Urinary bladder (tissue), 4 donors: ENCODE measurements at places on chromosomes 3 and 15. TPM values are rescaled to one million over a fixed set of nuclear protein-coding genes. Genes with fewer than 3 reads are reported as not detected.

DNA sequence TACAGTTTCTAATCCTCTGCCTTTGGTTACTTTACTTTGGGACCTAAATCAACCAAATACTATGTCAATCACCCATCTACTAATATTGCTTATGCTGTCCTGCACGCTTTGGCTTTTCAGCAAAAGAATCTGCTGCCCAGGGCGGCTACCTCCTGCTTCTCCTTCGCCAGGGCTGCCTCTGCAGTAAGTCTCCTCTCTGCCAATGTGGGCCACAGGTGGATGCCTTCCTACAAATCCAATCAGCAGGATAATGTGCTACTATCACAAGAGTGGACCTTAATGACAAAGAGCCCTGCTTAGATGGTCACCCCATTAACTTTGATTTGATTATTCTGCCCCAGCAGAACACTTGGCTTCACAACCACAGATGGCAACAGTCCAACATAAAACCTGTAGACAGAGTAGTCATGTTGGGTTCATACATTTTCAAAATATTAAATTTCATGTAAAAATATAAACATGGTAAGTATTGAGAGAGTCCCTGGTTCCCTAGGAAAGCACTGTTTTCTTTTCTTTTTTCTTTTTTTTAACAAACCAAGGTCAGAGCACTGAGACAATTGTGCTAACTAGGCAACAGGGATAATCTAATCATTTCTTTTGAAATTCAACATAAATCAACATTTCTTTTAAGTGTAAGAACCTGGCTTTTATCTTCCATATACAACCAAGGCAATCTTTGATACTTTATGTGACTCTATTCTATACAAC lies 298.3 kb downstream of the ZBTB20 start:
- DNase-seq, result no peak

DNA sequence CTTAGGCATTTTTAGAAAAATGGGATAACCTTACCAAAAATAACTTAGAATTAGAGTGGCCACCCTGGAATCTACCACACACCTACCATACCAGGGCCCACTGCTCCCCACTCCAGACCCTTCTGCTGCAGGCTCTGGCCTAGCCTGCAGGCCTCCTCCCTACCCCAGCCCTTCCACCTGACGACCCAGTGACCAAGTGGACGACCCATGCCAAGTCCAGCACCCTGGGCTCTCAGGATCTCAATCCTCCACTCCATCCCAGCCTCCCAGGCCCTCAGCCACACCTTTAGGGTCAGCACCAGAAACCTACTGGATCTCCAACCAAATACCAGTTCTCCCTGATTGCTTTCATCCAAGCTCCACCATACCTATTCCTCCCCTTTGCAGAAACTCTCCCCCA lies 145.8 kb downstream of the TPRA1 start:
- DNase-seq, result no peak

CYP8B1 gene
- polyA plus RNA-seq, result 0.10 TPM

BTLA gene
- 0.25 TPM for polyA plus RNA-seq

- no peak for DNase-seq
Observed at GRCh38 chr3:169118666-169119370, 544.7 kb downstream of the MECOM start.

C2CD4B gene
- polyA plus RNA-seq, result 1.5 TPM

GRCh38 chr3:72270072-72270681 lies 485.2 kb upstream of the PROK2 start:
- DNase-seq, result peak; percentile 53

IFT80 gene
- polyA plus RNA-seq, result 13.1 TPM

DNA sequence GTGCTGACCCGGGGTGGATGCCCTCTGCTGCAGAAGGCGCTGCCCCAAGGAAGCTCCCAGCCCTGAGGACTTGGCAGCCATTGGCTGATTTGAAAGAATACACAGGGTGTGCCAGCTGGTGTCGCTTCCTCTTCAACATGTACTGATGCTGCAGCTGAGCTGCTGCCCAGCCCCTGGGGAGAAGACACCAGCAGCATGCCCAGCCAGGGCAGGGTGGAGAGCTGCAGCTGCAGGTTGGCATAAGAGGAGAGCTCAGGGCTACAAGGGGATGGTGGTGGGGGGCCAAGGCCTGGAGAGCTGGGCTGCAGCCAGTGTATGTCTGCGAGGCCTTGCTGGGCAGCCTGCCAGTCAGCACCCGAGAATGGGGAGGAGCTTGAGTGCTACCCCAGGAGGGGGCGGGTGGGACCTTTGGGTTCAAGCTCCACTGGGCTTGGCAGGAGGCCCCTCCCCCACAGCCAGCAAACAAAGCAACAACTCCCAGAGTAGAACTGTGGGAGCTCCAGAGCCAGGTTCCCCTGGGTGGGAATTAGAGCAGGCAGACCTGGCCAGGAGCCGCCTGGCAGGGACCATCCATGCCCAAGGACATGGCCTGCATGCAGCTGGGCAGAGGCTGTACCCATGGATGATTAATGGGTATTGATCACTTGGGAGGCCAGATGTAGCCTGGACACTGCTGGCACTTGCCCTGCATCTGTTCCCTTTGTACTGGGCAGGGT lies 9.2 kb upstream of the SEMA4B start:
- peak; percentile 62 for DNase-seq

GRCh38 chr15:73317651-73318462 lies 50.9 kb downstream of the HCN4 start:
- no peak for DNase-seq

IVD gene
- 48.5 TPM for polyA plus RNA-seq

GRCh38 chr3:16809482-16809881 lies 75.3 kb upstream of the PLCL2 start:
- no peak for DNase-seq

- no peak for DNase-seq
Observed at GRCh38 chr3:193746832-193747231, 153.8 kb downstream of the OPA1 start.

DNA sequence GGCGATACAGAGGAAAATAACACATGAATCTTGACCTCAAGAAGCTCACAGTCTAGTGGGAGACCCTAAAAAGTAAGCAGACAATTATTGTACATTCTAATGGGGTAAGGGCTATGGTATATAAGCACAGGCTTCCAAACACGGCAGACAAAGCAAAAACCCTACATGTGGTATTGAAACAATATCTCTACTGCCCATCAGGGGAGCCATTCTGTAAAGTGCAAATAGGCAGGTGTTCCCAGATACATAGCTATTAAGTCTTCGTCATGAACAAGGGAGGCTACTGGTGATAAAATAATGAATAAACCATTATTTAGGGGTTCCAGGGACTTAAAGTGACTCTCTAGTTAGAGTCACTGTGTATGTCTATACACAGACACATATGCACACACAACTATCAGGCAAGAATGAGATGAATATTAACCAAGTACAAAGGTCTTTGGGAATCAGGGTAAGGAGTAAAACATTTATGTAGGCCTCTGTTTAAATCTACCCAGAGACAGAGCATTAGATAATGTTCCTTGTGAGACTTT lies 38.7 kb upstream of the ASB14 start:
- DNase-seq, result no peak

EFHB gene
- 1.4 TPM for polyA plus RNA-seq

DNA sequence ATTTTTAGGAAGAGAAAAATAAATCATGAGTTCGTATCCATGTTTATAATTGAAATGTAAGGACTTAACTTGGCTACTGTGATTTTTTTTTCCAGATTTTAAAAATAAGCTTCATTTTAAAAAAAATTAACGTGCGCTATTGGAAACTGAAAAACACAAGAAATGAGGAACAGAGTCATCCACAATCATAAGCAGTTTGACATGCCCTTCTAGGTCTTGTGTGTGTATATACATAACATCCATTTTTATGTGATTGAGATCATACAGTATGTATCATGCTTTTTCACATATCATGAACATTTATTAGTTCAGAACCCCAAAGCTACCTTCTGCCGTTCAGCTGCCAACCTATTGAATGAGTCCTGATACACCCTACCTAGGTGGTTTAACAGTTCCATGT lies 22.7 kb downstream of the IREB2 start:
- DNase-seq, result no peak

PPM1L gene
- polyA plus RNA-seq, result 20.2 TPM

SERPINI2 gene
- polyA plus RNA-seq, result 0.08 TPM

- DNase-seq, result no peak
Observed at GRCh38 chr15:33915571-33916407, 52.5 kb upstream of the CHRM5 start.

DNA sequence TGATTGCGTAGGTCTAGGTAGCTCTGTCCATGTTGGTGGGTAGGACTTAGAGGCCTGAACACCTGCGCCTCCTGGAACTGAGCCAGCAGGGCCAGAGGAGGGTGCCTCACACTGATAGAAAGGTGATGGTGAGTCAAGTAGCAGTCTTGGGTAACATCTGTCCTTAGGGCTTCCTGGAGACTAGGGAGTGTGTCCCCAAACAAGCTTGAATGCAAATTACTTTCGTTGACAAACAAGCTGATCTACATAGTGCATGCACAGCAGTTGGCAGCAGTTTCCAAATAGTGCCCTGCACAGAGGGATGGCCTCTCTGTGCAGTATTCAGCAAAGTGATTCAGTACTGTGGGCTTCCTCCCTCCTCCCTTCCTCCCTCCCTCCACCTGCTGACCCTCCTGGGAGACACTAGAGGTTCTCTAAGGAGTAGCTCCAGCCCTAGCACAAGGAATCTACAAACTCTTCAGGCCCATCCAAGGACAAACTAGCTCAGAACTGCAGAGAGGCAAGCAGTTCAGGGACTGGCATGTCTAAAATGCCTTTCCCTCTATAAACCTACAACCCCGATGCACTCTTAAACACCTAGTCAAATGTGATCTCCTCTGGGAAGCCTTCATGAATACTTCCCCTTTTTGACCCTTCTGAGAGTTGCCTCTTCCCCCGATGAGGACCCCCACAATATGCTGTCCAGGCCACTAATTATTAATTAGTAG lies 61.0 kb downstream of the TLE3 start:
- DNase-seq, result no peak

- no peak for DNase-seq
Observed at GRCh38 chr3:182487143-182487542, 306.2 kb upstream of the ATP11B start.

NFKBIZ gene
- polyA plus RNA-seq, result 16.8 TPM

DNA sequence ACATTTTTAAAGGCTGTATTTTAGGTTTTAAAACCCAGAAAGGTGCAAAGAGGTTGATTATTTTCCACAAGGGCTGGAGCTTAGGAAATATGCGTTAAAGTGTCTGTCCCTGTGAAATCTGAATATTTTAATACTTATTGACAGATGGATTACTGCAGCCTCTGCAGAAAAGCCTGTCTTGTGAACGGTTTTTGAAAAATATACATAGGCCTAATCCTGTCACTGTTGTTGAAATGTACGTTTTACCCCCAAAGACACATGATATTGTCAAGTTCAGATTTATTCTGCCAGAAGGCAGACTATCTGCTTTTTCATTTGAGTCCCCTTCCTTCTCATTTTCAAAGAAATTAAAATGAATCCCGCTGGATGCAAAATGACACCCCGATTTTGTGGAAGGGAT lies 2.2 kb upstream of the BCL6 start:
- DNase-seq, result no peak

AGBL1 gene
- not detected for polyA plus RNA-seq

CGNL1 gene
- 12.7 TPM for polyA plus RNA-seq

DNA sequence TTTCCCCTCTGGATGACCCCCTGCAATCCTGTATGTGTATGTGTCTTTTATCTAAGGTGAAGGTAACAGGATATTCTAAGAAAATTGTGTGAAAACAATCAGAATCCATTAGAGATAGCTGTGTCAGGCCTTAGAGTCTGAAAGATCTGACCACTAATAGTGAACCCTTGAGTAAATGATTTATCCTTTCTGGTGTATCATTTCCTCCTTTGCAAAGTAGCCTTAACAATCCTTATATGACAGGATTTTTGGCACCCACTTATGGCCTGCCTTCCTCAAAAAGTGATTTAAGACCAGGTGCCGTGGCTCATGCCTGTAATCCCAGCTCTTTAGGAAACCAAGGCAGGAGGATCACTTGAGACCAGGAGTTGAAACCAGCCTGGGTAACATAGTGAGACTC lies 110.2 kb downstream of the RBPMS2 start:
- no peak for DNase-seq

NUP210 gene
- polyA plus RNA-seq, result 1.8 TPM

- DNase-seq, result no peak
Observed at GRCh38 chr3:190281308-190282051, 40.8 kb downstream of the CLDN1 start.

GRCh38 chr15:64841060-64841343 lies 713 bp upstream of the PLEKHO2 start:
- DNase-seq, result no peak

RBPMS2 gene
- polyA plus RNA-seq, result 90.9 TPM

GRCh38 chr15:75329571-75329970 lies 6.3 kb upstream of the COMMD4 start:
- DNase-seq, result no peak
